Naive thymus-derived CD8-positive, alpha-beta T cell (primary cell): ENCODE measurements at places on chromosomes 13 and 19. TPM values are rescaled to one million over a fixed set of nuclear protein-coding genes. Genes with fewer than 3 reads are reported as not detected.

Gene CD22
- not detected for polyA plus RNA-seq

Gene SIGLECL1
- not detected for polyA plus RNA-seq

Gene MCEMP1
- polyA plus RNA-seq = not detected

Gene NOVA2
- not detected for polyA plus RNA-seq

Gene TNFRSF19
- polyA plus RNA-seq = not detected

Gene RASL11A
- polyA plus RNA-seq = 1.7 TPM

Gene KLK15
- not detected for polyA plus RNA-seq

Gene CRX
- polyA plus RNA-seq = not detected

Gene CYP4F22
- 0.67 TPM for polyA plus RNA-seq
